ENCODE measurements at places on chromosomes 5 and 9.

DNA sequence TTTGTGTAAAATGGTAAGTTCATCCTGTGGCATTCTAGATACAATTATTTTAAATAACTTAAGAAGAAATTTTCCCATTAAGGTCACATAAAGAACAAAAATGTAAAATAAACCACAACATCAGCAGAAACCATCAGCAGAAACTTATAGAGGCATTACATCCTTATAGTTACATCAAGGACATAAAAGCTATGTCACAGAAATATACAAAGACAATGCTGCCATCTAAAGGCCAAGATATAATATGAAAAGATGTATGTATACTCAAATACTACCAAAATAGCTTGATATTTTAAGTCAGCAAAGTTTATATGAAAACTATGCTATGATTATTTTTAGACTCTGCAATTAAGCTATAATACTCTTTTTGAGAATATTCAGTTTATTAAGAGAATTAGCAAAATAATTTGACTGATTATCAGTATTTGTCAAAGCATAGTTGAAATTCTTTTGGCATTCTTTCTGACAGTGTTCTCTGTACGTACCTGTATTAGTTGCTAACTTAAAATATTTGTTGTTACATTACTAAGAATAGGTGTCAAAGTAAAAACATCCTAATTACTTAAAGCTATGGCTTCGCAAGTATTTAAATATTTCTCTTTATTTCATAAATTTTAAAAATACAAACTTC is 36.2 kb downstream of the FBXL17 start:
- no peak for DNase-seq

GRCh38 chr9:18502546-18502945 is 28.6 kb downstream of the ADAMTSL1 start:
- DNase-seq = no peak

GRCh38 chr5:149217803-149218155 is 53.9 kb upstream of the AFAP1L1 start:
- DNase-seq = no peak

GRCh38 chr5:169341556-169341955 is 40.6 kb upstream of the SLIT3 start:
- DNase-seq = no peak

DNA sequence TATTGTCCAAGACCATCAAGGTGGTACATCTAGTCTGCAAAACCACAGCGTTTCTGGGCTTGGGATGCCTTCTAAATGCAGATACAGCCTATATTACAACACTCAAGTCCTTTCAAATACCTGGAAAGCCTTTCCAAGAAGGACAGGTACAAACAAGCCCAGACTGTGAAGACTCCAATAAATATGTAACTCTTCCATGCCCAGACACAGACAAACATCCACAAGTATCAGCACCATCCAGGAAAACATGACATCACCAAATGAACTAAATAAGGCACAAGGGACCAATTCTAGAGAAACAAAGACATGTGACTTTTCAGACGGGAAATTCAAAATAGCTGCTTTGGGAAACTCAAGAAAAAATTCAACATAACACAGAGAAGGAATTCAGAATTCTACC is 152.7 kb upstream of the POC5 start:
- DNase-seq = no peak

GRCh38 chr5:42876375-42876844 is 64.7 kb upstream of the SELENOP start:
- DNase-seq = no peak

DNA sequence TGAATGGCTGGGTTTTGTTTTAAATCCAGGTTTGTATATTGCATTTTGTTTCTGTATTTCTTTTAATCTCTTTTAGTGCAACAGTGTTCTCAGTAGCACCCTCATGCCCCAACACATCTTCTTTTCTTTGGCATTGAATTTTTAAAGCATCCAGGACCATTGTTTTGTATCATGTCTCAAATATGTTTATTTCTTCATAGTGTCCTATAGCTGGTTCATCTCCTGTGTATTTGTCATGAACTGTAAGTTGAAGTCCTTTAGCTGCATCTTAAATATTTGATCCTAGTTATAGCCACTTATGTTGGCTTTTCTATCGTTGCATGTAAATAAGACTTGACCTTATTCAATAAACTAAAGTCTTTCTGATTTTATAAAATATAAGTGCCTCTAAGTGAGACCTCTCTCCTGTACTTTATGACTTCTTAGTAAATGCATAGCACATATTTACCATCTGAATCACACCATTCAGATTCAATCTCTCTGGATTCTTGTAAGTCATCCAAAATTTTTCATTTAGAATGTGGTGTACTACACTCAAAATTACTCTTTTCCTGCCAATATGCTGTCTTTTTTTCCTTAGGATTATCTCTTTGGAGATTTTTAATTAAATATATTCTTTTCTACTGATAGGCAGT is 21.0 kb upstream of the ERCC6L2 start:
- no peak for DNase-seq

- no peak for DNase-seq
Measured at GRCh38 chr5:82320966-82321365, 42.8 kb upstream of the RPS23 start.

Data from stimulated activated CD8-positive, alpha-beta memory T cell treated with anti-CD3 and anti-CD28 coated beads, Interleukin-7, amount 100 ng/mL, for 1 hour (primary cell).